Muscle of leg (tissue), 16 donors: ENCODE measurements at places on chromosomes 7 and 10. TPM values are rescaled to one million over a fixed set of nuclear protein-coding genes. Genes with fewer than 3 reads are reported as not detected.

Gene DYNC1I1
- total RNA-seq = 0.53 TPM

GRCh38 chr7:17713584-17713983 is 226.7 kb downstream of the SNX13 start:
- no peaks in the 10 kb centered on the region for H3K36me3 ChIP-seq
- DNase-seq = no peak
- H3K4me3 ChIP-seq = no peak overlapping the region
- H3K27me3 ChIP-seq = no peaks in the 10 kb centered on the region
- H3K4me1 ChIP-seq = no peaks in the 10 kb centered on the region
- H3K27ac ChIP-seq = no peak overlapping the region

Gene TRIL
- total RNA-seq = 16.9 TPM

DNA sequence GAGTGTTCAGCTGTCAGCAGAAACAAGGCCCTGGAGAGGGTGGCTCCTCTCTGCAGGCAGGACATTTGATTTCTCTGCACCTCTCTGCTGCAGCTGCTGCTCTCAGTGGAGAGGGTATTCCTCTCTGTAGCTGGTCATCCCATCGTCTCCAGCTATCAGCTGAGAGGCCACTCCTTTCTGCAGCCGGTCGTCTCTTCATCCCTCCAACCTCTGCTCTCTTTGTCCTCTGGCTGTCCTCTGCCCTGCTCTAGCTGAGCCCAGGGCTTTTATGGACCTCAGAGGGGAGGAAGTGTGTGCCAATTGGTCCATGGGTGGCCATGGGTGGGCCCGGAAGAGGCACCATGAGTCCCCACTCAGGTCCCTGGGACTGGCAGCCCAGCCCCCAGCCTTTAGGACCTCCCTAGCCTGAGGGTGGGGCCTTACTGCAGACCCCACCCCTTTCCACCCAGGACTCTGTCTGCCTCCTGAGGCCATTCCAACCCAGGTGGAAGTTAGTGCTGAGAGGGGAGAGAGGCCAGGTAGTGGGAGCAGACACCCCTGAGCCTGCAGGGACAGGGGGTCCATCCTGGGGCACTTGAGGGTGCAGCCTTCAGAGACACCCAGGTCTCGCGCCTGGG is 26.2 kb upstream of the CDCA7L start:
- H3K4me3 ChIP-seq = no peak overlapping the region
- H3K36me3 ChIP-seq = no peaks in the 10 kb centered on the region
- no peaks in the 10 kb centered on the region for H3K27me3 ChIP-seq
- no peak for DNase-seq

DNA sequence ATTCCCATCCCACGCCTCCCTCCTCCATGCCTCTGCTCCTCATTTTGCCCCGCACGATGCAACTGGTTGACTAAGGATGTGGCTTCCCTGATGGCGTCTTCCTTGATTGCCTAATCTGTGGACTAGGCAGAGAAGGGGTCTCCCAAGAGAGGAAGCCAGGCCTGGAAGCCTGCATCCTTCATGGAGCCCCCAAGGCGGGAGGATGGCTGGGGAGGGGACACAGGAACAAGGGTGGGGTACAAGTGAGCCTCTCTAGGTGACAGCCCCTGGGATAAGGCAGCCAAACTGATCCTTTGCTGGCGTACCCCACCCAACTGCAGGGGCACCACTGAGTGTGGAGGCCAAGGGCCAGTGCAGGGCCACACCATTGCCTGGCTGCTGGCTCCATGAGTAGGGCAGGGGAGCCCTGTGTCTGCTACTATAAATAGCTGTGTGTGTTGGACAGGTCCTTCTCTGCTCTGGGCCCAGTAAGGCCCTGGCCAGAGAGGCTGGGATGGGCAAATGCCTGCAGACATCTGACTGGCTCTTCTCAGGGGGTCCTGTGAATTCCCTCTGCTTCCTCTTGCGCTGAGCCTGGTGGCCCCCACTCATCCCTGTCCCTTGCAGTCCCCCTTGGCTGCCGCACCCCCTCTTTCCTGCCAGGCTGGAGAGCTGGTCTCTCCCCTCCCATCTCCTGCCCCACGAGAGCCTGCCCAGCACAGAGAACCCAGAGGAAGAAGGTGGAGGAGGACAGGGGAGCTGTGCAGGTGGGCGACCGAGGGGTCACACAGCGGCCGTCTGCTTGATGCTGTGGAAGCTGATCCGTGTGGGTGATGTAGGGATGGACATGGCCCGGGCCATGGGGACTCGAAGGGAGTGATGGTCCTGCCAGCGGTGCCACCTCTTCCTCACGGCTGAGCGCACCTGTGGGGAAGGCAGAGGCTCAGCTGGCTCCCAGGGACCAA is 29.3 kb downstream of the CRHR2 start:
- no peaks in the 10 kb centered on the region for H3K27me3 ChIP-seq
- no peaks in the 10 kb centered on the region for H3K36me3 ChIP-seq
- H3K27ac ChIP-seq = no peak overlapping the region
- DNase-seq = no peak
- H3K4me1 ChIP-seq = no peaks in the 10 kb centered on the region
- no peak overlapping the region for H3K4me3 ChIP-seq
